ENCODE measurements at places on chromosomes 6 and 20.

DNA sequence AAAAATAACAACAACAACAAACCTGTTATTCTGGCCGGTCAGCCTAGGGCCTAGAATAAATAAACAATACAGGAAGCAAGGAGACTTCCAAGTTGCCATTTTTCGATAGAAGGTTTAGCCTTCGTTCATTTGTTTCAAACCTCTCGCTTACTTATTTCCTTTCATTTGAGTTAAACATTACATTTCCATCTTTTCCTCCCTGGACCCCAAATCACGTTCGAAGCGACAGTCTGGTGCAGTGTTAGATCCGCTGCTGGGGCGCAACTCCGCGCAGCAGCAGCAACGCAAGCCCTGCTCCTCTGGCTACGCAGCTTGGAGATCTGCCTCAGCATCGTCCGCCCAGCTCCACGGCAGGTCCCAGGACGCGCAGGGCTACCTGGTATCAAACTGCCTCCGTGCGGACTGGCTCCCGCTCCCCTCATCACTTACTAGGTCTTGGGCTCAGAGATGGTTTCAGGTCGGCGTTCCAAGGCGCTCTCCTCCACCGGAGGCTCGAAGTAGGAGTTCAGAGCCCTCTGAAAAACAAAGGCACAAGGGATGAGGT, 530 bp downstream of the TDP2 start:
- no peak for DNase-seq

- no peak for DNase-seq
Measured at GRCh38 chr20:59752101-59752586, 147.8 kb downstream of the PHACTR3 start.

DNA sequence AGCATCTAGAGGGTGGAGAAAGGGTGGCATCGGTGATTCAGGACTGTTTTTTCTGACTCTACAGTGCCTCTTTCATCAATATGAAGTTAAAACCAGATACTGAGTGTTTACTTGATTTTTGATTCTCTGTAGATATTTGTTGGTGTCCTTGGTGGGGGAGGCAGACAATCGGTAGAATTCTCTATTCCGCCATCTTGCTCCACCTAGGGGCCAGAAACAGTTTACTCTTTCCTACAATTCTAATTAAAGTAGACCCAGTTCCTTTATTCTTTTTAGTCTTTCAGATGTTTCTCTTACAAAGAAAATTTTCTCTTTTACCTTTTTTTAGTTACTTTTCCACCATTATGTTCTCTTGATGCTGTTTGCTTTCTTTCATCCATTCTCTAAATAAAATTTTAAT, 162.1 kb upstream of the RAB32 start:
- no peak for DNase-seq

- DNase-seq, result no peak
Measured at GRCh38 chr6:5493806-5494205, 232.5 kb downstream of the FARS2 start.

DNA sequence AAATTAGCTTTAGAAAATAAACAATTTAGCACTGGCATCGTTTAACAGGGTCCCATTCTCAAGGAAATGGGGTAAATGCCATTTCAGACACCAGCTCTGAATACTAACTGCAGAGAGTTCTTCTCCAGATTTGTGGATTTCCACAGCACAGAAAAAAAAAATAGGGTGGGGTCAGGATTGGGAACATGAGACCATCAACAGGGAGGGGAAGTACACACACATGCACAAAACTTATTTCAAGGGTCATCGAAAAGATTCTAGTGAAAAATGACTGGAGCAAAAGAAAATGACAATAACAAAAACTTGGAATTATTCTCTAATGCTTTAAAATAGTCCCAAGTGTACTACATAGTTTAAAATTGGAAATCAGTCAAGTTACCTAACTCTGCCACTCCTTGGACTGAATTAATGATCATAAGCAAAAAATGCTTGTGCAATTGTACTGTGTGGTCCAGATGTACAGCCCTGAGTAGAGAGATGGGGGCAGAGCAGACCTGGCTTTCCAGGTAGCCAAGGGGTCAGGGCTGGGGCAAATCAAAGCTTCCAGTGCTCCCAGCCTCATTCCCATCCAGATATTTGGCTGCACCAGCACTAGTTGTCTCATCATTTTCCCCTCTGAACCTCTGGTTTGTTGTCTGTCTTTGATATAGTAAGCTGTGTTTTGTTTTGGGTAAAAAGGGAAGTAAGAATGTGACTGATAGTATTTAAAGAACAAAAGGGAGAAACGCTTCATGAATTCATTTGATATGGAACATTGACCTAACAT, 152.4 kb downstream of the SOBP start:
- DNase-seq, result no peak

DNA sequence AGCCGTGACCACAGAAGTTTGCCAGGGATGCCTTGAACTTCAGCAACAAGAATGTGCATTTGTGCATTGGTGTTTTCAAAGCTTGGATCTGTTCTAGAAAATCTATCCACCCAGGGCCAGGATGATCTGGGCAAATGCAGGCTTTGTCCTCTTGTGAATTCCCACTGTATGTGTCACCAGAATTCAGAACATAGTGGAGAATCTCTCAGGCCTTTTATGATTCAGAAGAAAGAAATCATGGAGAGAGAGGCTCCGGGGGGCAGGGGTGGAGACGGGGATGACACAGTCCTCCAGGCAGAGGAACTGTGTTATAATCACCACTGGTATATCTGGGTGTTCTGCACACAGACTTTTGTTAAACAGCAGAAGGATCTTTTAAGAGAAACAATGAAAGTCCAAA, 304.1 kb downstream of the CDH4 start:
- peak; percentile 76 for DNase-seq

DNA sequence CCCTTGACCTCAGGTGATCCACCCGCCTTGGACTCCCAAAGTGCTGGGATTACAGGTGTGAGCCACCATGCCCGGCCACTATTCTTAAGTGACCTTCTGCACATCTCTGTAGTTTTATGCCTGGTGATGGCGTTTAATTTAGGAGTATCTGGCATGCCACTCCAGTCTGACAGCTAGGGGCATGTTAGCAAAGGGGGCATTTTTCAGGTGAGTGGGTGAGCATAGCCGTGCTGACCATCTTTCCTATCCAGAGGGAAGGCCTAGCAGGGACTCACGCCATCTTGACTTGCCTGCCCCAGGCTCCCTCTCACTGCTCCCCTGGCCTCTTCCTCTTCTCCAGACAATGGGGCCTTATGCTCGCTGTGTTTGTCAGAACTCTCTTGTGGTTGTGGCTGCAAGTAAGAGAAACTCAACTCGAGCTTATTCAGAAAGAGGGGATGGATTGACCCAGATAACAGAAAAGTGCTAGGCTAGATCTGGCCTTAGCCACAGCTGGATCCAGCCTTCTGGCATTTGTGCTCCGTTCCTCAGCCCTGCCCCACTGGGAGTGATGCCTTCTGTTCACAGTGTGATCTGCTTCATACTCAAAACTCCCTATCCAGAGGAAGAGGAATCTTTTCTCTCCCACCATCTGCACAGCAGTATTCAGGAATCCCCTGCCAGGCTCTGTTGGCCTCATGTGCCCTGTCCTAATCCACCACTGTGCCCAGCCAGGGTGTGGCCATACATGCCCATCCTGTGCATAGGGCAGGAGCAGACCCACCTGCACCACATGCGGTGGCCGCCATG, 174.5 kb upstream of the AKAP12 start:
- DNase-seq, result no peak
